HTR-8/SVneo (cell line): ENCODE measurements at places on chromosomes 11 and 22.

GRCh38 chr11:57646799-57647303, 2.9 kb downstream of the YPEL4 start:
- DNase-seq, result no peak

- no peak for DNase-seq
Observed at GRCh38 chr11:87600938-87601337, 563.2 kb downstream of the TMEM135 start.

GRCh38 chr11:74689666-74690065, 41.6 kb downstream of the CHRDL2 start:
- no peak for DNase-seq

GRCh38 chr11:124536520-124536919, 6.9 kb downstream of the OR8B12 start:
- no peak for DNase-seq

GRCh38 chr11:95486466-95486865, 255.5 kb upstream of the SESN3 start:
- DNase-seq, result no peak

- DNase-seq, result peak; percentile 68
Observed at GRCh38 chr22:29907753-29908515, 25.0 kb downstream of the MTMR3 start.
